ENCODE measurements at places on chromosomes 2 and 18. TPM values are rescaled to one million over a fixed set of nuclear protein-coding genes. Genes with fewer than 3 reads are reported as not detected.

DNA sequence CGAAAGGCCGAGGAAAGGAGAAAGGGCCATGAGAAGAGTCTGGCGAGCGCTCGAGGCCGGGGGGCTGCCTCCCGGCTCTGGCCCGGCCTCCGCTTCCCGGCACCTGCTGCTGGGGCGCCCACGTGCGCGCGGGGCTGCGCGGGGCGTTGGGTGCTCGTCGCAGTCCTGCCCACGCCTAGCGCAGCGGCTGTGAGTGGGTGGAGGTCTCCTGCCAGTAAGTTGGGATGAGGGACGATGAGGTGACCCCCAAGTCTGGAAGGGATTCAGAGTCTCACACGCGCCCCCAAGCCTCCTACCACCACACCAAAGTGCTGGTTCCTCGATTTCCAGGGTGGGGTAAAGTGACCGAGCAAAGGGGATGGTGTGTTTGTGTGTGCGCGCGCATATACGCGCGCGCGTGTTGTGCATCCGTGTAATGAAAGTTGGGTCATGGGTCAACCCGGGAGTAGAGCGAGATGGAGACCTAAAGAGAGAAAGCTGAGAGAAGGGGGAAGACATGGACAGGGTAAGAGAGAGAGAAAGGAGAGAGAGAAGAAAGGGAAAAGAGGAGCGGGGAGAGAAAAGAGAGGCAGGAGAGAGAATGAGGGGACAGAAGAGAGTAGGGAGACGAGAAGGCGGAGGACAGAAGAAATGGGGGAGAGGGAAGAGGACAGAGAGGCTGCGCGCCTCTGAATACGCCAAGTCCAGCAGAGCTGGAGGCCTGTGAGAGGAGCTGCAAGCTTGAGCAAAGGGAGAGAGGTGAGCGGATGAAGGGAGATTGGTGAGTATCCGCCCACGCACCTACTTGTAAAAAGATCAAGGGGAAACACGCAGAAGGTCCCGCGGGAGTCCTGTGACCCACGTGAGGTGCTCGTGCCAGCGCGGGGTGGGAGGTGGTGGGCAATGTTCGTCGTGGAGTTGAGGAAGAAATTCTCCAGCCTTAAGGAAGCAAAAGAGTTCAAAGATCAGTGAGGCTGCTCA is 1.7 kb upstream of the NETO1 start:
- H3K4me1 ChIP-seq: no peaks in the 10 kb centered on the region
- H3K4me3 ChIP-seq: no peak overlapping the region
- no peaks in the 10 kb centered on the region for H3K27me3 ChIP-seq
- H3K27ac ChIP-seq: no peak overlapping the region

DNA sequence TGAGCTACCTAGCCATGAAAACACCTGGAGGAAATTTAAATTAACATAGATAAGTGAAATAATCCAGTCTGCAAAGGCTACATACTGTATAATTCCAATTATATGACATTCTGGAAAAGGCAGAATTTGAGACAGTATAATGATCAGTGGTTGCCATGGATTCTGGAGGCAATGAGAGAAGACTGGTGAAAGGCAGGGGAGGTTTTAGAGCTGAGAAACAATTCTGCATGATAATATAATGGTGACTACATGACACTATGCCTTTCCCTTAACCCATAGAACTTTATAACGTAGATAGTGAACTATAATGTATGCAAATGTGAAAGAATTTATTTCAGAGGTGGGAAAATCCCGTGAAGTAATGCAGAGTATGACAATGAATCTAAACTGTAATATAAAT is 749.3 kb downstream of the TRIB2 start:
- no peak overlapping the region for H3K27ac ChIP-seq
- H3K27me3 ChIP-seq: no peaks in the 10 kb centered on the region
- no peak for DNase-seq
- no peak overlapping the region for H3K4me3 ChIP-seq
- no peaks in the 10 kb centered on the region for H3K4me1 ChIP-seq

DNA sequence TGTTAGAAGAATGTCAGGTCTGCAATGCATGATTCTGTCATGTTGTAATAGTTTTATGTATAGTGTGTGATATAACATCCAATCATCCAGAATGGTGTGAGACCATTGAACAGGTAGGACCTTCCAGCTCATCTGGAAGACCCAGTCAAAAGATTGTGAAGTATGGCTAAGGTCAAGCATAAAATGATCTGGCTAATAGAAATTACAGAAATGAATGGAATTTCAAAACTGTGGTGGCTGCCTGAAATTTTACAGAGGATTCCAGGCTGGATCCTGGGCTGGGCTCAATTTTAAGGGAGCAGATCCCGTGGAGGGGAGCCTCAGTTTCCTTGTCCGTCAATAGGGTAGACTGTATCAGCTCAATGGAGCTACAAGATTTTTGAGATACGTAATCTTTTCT is 39.1 kb downstream of the ACKR3 start:
- no peak overlapping the region for H3K4me3 ChIP-seq
- H3K36me3 ChIP-seq: no peaks in the 10 kb centered on the region
- no peak overlapping the region for H3K27ac ChIP-seq
- H3K4me1 ChIP-seq: no peaks in the 10 kb centered on the region
- no peak for DNase-seq

DNA sequence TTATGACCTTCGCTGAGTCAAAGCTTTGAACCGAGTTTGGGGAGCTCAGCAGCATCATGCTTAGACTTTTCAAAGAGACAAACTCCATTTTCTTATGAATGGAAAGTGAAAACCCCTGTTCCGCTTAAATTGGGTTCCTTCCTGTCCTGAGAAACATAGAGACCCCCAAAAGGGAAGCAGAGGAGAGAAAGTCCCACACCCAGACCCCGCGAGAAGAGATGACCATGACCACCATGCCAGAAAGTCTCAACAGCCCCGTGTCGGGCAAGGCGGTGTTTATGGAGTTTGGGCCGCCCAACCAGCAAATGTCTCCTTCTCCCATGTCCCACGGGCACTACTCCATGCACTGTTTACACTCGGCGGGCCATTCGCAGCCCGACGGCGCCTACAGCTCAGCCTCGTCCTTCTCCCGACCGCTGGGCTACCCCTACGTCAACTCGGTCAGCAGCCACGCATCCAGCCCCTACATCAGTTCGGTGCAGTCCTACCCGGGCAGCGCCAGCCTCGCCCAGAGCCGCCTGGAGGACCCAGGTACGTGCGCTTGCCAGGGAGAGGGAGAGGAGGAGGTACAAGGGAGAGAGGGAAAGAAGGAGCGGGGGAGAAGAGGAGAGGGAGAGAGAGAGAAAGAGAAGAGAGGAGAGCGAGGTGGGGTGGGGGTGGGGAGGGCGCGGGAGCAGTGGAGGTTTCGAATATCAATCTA is at the start of gene DLX1:
Gene DLX1 (plus strand): TSS at position 48 of the 700 bp plus-strand sequence. CDS start 171 bp downstream, at position 219.
- H3K27ac ChIP-seq: no peak within 1 kb of the TSS
- H3K36me3 ChIP-seq: no peaks in the 10 kb centered on the region
- H3K4me3 ChIP-seq: peak within 1 kb of the TSS; percentile 64
- H3K27me3 ChIP-seq: peaks cover 67% of the 10 kb centered on the region
- DNase-seq: no peak
- H3K4me1 ChIP-seq: peaks cover 13% of the 10 kb centered on the region

GRCh38 chr2:179410552-179411356 is 146.1 kb upstream of the SESTD1 start:
- no peak for DNase-seq
- H3K4me1 ChIP-seq: no peaks in the 10 kb centered on the region
- H3K4me3 ChIP-seq: no peak overlapping the region
- H3K27ac ChIP-seq: no peak overlapping the region

DNA sequence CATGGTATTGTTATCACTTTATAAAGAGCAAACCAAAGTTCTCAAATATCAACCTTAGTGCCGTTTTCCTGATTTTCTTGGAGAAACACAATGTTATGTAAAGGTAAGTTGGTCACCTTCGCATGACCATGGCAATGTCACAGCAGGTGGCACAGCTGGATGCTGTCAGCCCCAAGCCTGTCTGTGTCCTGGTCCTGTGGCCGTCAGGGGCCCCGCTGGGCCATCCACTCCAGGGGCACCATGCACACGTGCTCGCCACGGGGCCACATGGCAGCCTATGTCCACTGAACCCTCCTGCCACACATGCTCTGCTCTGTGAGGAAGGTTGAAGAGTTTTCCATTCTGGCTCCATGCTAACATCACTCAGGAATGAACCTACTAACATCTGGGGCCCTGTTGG is 85.9 kb downstream of the EIPR1 start:
- H3K27me3 ChIP-seq: no peaks in the 10 kb centered on the region
- H3K36me3 ChIP-seq: no peaks in the 10 kb centered on the region
- DNase-seq: no peak
- no peak overlapping the region for H3K27ac ChIP-seq
- no peak overlapping the region for H3K4me3 ChIP-seq
- no peaks in the 10 kb centered on the region for H3K4me1 ChIP-seq

Gene ARHGAP25
- total RNA-seq: 8.3 TPM

DNA sequence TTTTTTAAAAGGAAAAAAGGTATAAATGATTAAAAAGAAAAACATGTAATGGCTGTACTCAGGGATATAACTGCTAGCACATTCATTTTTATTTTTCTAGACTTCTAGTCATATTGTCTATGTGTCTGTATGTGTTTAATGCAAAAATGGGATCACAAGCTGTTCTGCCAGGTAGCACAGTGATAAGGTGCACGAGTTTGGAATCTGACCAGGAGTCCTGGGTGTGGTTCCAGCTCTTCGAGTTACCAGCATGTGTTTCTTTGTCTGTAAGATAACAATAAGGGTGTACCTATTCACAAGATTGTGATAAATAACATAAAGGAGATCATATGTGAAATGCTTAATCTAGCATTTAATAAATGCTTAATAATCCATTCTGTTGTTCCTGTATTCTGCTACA is 145.3 kb downstream of the PKP4 start:
- no peaks in the 10 kb centered on the region for H3K27me3 ChIP-seq
- H3K4me3 ChIP-seq: no peak overlapping the region
- H3K27ac ChIP-seq: no peak overlapping the region
- H3K4me1 ChIP-seq: peaks cover 7% of the 10 kb centered on the region
- no peaks in the 10 kb centered on the region for H3K36me3 ChIP-seq

Gene CRYGD
- not detected for total RNA-seq

DNA sequence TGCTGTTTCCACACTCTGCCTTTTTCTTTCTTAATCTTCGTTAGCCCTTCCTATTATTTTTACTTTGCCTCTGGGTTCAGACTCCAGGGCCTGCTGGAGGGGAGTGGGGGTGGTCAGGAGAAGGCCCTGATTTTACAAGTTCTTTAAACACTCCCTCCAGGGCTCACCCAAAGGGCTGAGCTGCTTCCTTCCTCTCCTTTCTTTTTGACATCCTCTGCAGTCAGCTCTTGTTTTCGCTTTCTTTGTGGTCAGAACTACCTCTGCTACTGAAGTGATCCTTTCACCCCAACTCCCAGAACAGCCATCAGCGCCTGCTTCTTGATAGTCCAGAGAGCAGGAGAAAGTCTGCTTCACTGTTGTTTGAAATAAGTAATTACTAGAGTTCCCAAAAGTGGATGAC is 925.7 kb downstream of the EPHA4 start:
- no peaks in the 10 kb centered on the region for H3K4me1 ChIP-seq
- no peak for DNase-seq
- no peak overlapping the region for H3K4me3 ChIP-seq
- H3K27ac ChIP-seq: no peak overlapping the region
- no peaks in the 10 kb centered on the region for H3K36me3 ChIP-seq

Gene HS1BP3
- total RNA-seq: 40.0 TPM

- H3K36me3 ChIP-seq: no peaks in the 10 kb centered on the region
- H3K27me3 ChIP-seq: no peaks in the 10 kb centered on the region
- no peak overlapping the region for H3K27ac ChIP-seq
- no peak overlapping the region for H3K4me3 ChIP-seq
These were observed 7.9 kb upstream of the CFAP36 start for GRCh38 chr2:55511508-55512124.

DNA sequence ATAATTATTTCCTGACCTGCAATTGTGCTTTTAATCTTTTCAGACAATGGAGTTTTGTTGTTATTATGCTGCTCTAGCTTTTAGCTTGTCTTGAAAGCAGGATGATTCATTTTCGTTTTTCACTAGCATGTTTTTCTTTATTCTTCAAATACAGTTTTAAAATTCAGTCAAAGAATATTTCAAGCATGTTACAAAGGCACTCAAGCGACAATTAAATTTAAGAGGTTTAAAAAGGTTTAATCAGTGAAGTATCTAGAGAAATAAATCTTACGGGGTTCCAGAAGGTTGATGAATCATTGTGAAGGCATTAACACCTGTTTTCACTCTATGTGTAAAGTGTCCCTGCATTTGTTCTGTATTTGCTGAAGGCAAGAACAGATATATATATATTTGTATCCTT is 390.7 kb upstream of the TMEFF2 start:
- no peak overlapping the region for H3K4me3 ChIP-seq
- no peak overlapping the region for H3K27ac ChIP-seq
- no peaks in the 10 kb centered on the region for H3K36me3 ChIP-seq
- no peak for DNase-seq

Gene KDSR
- 208 TPM for total RNA-seq

- no peaks in the 10 kb centered on the region for H3K27me3 ChIP-seq
- peaks cover 43% of the 10 kb centered on the region for H3K4me1 ChIP-seq
- no peak for DNase-seq
- H3K27ac ChIP-seq: no peak overlapping the region
These were observed 4.0 kb downstream of the YPEL5 start for GRCh38 chr2:30150786-30151185.

DNA sequence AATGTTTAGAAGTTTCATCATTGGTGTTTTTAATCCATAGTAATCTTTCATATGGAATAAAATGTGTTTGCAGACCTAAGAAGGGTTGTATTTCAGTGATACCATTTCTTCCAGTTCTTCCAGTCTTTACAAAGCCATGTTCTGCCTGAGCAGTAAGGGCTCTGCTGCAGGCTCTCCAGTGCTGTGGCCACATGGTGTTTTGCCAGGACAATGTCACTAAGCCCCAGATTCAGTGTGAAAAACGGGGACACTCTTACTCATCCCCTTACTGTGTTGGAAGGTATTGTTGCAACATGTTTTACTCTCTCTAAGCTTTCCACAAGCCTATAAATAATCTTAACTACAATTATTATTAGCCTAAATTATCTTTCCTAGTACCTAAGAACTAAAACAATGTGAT is 481.4 kb upstream of the CDH7 start:
- no peak for DNase-seq
- no peak overlapping the region for H3K27ac ChIP-seq
- H3K36me3 ChIP-seq: no peaks in the 10 kb centered on the region
- no peaks in the 10 kb centered on the region for H3K27me3 ChIP-seq
- no peak overlapping the region for H3K4me3 ChIP-seq

- H3K27me3 ChIP-seq: no peaks in the 10 kb centered on the region
- no peak for DNase-seq
- H3K4me3 ChIP-seq: no peak overlapping the region
These were observed 23.7 kb upstream of the MYO5B start for GRCh38 chr18:50218432-50219197.

Gene MRPL33
- 3.4 TPM for total RNA-seq

GRCh38 chr2:63192169-63192888 is 141.7 kb downstream of the OTX1 start:
- no peaks in the 10 kb centered on the region for H3K36me3 ChIP-seq
- no peak overlapping the region for H3K27ac ChIP-seq
- no peaks in the 10 kb centered on the region for H3K4me1 ChIP-seq
- no peak for DNase-seq

DNA sequence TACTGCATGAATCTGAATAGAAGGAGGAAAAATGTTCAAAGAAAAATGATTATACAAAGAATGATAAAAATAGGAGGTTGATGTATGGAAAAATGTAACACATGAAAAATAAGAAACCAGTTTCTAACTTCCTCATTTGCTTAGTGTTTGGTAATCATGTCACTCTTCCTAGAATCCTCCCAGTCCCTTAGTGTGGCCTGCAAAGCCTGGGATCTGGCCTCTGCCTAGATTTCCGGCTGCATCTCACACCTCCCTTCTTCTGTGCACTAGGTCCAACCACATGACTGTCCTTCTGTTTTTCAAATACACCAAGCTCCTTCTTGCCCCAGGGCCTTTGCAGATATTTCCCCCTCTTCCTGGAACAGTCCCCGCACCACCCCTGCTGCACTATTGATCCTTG is 76.8 kb upstream of the RBMS1 start:
- H3K27ac ChIP-seq: no peak overlapping the region
- no peaks in the 10 kb centered on the region for H3K27me3 ChIP-seq
- H3K4me1 ChIP-seq: no peaks in the 10 kb centered on the region
- H3K36me3 ChIP-seq: no peaks in the 10 kb centered on the region
- DNase-seq: no peak
- no peak overlapping the region for H3K4me3 ChIP-seq

Data from ascending aorta (tissue), 2 donors.